CD4-positive, alpha-beta memory T cell (primary cell): ENCODE measurements at places on chromosomes 1 and 21. TPM values are rescaled to one million over a fixed set of nuclear protein-coding genes. Genes with fewer than 3 reads are reported as not detected.
A peak's percentile ranks its signal among the peaks of the same experiment; 100 is the strongest.

The TRIM67 gene
- not detected for total RNA-seq

DNA sequence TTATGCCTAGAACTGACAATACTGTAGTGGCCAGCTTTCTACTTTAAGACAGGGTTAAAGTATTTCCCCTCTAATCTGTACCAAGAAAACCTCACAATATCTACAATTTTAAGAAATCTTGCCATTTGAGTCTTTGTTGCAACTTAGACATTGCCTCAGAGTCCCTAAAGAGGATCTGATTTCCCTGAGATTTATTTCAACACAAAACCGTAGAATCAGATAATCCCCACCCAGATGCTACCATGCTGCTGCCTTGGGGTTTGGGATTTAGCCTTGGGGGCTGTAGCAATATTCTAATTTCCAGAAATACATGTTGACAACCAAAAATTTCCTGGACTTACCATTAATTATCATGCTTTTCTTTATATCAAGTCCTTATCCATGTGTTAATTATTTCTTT, 50.3 kb upstream of the DENND1B start:
- DNase-seq = no peak

- DNase-seq = no peak
Measured at GRCh38 chr1:117613969-117614729, 8.3 kb downstream of the TENT5C start.

- DNase-seq = no peak
Measured at GRCh38 chr1:90835661-90836344, 118.7 kb upstream of the BARHL2 start.

- DNase-seq = peak; percentile 88
Measured at GRCh38 chr1:183915625-183916510, 110.9 kb downstream of the RGL1 start.

The FBXO44 gene
- 56.7 TPM for total RNA-seq

The GPR161 gene
- total RNA-seq = 0.12 TPM

The GJA5 gene
- not detected for total RNA-seq

DNA sequence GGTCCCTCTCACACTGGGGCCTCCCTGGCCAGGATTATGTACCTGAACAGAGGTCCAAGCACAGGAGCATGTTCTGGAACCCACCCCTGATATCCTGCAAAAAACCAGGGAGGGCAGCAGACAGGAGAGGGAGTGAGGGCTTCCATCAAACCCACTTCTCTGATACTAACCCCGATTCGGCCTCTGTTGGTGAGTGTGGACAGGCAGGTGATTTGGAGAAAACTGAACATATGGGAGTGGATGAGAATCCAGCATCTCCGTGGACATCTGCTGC, 215.3 kb downstream of the MATN1 start:
- DNase-seq = no peak

The C8B gene
- total RNA-seq = not detected

The PROK1 gene
- total RNA-seq = not detected

DNA sequence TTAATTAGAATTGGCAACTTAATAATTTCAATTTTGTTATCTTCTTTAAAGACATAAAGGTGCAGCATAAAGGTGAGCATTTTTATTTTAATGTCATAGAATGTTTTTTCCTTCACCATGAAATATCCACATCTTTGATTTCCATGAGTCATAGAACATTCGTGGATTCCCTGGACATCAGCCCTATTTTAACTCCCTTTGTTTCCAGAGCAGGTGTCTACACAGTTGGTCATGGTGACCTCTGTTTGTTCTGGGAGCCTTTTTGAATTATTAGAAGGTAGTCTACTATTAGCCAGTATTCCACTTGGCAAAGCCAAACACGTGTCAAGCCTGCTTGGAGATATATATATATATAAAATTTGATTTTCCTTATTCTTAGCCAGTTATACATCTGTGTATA, 572.9 kb downstream of the LTN1 start:
- no peak for DNase-seq

GRCh38 chr1:9580942-9581341, 7.8 kb upstream of the TMEM201 start:
- no peak for DNase-seq

DNA sequence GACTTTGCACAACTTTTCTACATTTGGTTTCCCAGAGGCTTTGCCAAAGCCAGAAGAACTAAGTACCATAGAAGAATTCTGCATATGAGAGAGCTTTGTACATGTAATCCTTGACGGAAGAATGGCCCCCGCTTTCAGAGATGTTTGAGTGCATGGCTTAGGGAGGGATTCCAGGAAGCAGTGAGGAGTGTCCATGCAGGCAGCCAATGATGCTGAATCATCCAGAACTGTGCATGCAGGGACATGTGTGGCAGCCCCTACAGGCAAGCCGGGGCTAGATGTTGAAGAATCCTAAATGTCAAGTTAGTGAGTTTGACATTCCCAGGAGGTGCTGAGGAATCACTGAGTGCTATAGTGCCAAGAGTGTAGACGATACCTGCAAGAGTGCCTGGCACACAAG, 9.9 kb upstream of the HAO2 start:
- no peak for DNase-seq

DNA sequence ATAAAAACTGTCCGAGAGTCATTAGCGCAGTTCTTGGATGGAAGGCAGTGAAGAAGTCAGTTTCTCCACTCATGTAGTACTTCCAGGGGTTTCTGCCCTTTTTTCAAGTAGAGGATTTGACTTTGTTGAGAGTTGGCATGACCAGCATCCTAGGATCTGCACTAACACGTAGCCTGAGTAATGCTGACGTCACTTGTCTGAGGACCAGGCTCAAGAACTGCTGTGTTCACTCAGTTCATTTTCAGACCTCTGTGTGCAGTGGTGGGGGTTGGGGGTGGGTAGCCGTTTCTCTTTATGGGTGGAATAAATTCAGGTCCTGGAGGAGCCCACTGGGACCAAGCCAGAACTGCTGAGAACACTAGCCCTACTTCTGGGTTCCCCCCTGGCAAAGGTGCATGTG, 53.3 kb downstream of the MRPS6 start:
- DNase-seq = no peak
